Right atrium auricular region (tissue), 2 donors: ENCODE measurements at places on chromosomes 16 and 17.
A peak's percentile ranks its signal among the peaks of the same experiment; 100 is the strongest.

DNA sequence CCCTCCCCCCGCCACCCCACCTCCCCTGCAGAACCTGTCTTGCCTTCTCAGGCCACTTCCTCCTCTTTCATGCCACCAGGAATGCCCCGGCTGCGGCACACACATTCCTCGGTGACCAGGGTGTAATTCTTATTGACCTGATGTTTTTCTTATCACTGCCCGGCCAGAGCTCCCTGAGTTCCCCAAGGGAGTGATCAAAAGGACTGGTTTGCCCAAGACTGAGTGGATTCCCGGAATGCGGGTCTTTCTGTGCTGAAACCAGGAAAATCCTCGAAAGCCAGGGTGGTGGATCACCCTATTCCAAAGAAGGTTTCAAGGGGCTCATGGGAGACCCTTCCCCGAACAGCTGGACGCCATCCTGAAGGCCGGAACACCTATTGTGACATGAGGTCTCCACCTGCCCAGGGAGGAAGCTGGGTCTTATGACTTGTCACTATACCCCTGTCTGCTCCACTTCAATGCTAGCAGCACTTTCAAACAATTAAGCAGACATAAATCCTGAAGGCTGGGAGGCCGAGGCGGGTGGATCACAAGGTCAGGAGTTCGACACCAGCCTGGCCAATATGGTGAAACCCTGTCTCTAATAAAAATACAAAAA is 53.0 kb upstream of the RPL38 start:
- no peaks in the 10 kb centered on the region for H3K4me1 ChIP-seq
- H3K27me3 ChIP-seq = no peaks in the 10 kb centered on the region
- no peak for DNase-seq
- no peak overlapping the region for H3K27ac ChIP-seq
- H3K36me3 ChIP-seq = no peaks in the 10 kb centered on the region
- no peak overlapping the region for H3K4me3 ChIP-seq

DNA sequence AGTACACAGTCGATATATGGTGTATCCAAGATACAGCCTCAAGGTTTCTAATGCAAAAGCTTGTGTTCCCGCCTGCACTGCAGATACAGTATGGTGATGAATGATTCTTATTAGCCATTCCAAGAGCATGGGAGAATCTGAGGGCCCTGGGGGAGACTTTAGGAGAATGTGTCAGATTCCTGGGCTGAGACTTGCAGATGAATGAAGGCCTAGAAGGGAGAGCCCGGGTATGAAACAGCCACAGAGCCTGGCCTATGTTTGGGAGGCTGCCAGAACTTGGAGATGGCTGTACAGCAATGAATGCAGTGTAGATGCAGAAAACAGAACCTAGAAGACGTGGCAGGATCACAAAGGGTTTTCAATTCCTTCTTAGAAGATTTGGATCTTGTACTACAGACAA is 510.7 kb downstream of the HAPSTR1 start:
- no peak overlapping the region for H3K4me3 ChIP-seq
- DNase-seq = no peak
- H3K4me1 ChIP-seq = no peaks in the 10 kb centered on the region
- H3K36me3 ChIP-seq = no peaks in the 10 kb centered on the region
- H3K27ac ChIP-seq = no peak overlapping the region

GRCh38 chr17:40312131-40312731 is 3.3 kb downstream of the RARA start:
- peaks cover 100% of the 10 kb centered on the region for H3K4me1 ChIP-seq
- H3K36me3 ChIP-seq = no peaks in the 10 kb centered on the region
- no peaks in the 10 kb centered on the region for H3K27me3 ChIP-seq
- no peak for DNase-seq
- H3K27ac ChIP-seq = peak overlapping the region; percentile 98

- DNase-seq = no peak
- H3K27ac ChIP-seq = no peak overlapping the region
- H3K36me3 ChIP-seq = no peaks in the 10 kb centered on the region
- no peak overlapping the region for H3K4me3 ChIP-seq
Observed at GRCh38 chr17:67015001-67015400, 29.4 kb upstream of the CACNG1 start.

- no peaks in the 10 kb centered on the region for H3K4me1 ChIP-seq
- no peak overlapping the region for H3K4me3 ChIP-seq
- H3K27me3 ChIP-seq = no peaks in the 10 kb centered on the region
- no peak overlapping the region for H3K27ac ChIP-seq
- DNase-seq = no peak
- no peaks in the 10 kb centered on the region for H3K36me3 ChIP-seq
Observed at GRCh38 chr17:55549140-55549539, 37.9 kb upstream of the SMIM36 start.

DNA sequence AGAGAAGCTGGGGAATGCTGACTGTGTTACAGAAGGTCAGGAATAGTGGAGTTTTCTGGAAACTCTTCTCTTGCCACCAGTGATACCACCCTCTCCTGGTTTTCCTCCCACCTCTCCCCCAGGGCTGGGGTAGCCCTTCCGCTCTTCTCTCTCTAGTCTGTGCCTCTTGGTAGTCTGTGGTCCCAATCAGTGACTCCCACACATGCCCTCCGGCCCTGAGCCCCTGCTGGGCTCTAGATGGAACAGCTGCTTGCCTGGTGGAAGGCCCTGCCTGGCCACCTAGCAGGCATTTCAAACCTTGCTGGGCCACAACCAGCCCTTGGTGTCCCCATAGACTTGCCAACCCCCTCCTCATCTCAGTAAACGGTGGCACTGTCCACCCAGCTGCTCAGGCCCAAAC is 15.2 kb upstream of the MTSS2 start:
- no peak for DNase-seq
- H3K27me3 ChIP-seq = no peaks in the 10 kb centered on the region
- peaks cover 82% of the 10 kb centered on the region for H3K4me1 ChIP-seq
- H3K4me3 ChIP-seq = no peak overlapping the region
- peak overlapping the region; percentile 85 for H3K27ac ChIP-seq

DNA sequence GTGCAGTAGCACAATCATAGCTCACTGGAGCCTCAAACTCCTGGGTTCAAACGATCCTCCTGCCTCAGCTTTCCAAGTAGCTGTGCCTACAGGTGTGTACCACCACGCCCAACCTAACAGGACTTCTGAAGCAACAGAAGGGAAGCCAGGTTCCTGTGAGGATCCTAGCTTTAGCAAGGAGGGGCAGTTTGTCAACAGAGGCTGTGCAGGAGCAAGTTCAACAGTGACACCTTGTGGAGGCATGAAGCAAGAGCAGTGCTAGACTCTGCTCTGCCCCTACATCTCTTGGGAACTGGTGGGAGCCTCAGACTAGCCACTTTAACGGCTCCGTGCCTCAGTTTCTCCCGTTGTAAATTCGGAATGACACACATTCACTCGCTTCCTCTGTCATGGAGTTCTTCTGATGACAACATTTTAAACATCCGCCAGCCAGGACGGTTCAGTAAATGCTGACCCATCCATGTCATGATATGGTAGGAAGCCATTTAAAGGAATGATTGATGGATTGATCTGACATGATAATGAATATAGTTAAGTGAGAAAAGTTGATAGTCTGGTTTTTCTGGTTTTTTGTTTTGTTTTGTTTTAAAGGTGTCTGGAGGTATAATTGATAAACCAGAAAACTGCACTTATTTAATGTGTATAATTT is 218.7 kb downstream of the MRTFB start:
- H3K4me1 ChIP-seq = no peaks in the 10 kb centered on the region
- H3K36me3 ChIP-seq = no peaks in the 10 kb centered on the region
- no peak overlapping the region for H3K4me3 ChIP-seq
- DNase-seq = peak; percentile 16

DNA sequence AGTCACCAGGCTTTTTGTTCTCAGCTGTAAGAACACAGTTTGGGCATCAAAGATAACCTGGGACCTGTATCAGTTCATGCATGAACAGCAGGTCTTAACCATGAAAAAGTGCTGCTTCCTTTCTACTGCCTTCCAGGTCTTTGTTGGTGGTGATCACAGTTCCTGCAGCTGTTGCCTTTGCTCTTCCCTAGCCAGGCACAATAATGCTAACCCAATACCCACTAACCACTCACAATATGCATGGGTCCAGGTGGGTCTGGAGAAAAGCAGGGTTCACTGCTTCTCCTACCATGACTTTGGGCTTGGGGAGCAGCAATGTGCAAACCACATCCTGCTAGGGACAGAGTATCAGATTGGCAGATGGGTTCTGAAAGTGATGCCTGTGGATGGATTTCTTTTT is 396.9 kb downstream of the UTP18 start:
- no peak overlapping the region for H3K27ac ChIP-seq
- DNase-seq = no peak
- no peaks in the 10 kb centered on the region for H3K27me3 ChIP-seq
- no peak overlapping the region for H3K4me3 ChIP-seq
- H3K36me3 ChIP-seq = no peaks in the 10 kb centered on the region
- H3K4me1 ChIP-seq = no peaks in the 10 kb centered on the region

DNA sequence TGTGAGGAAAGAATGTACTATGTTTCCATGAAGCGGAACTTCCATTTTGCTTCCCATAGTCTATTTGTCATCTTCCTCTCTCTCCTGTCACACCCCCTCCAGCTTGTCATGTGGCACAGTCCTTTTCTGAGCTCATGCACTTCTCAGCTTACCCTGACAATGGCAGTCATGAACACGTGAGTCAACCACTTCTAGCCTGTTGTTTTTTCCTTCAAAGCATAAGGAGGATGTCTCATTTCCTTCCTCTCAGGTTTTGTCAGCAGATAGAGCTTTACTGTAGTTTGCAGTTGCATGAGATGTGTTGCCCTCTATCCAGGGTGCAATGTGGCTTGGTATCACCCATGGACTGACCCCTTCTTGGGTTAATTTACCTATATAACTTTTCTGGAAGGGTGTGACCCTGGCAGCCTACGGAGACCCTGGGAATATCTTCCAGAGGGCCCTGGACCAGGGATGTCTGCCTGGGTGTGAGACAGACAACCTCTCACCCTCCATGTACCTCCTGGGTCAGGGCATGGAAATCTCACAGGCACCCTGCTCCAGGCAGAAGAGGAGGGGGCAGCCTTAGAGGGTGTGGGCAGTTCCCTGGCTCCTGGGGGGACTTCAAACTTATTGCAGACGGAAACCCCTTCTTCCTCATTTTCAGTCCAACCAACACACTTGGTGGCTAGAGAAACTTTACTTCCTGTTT is 4.0 kb upstream of the ZNF267 start:
- H3K4me1 ChIP-seq = peaks cover 13% of the 10 kb centered on the region
- no peak overlapping the region for H3K4me3 ChIP-seq

DNA sequence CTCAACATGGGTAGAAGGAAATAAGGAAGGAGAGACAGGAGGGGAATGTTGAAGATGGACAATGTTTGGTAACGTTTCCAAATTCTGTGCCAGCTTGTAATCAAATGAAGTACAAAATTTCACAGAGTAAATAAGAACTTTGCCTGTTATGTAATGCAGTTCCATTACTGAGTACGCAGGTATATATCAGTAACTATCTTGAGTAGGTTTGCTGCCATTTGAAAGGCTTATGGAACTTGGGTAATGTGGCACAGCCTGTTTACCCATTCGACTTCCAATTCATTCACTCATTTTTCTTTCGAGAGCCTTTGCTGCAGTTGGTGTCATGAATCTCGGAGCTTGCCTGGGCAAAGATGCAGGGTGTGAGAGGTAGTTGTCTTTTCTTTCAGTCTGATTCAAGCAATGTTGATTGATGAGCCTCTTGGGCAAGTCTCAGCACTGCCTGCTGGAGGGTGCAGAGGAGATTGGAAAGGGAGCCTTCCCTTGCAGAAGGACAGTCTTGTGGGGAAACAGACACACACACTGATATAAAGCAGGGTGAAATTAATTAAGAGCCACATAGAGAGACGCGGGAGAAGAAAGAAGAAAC is 53.4 kb downstream of the ZNF18 start:
- H3K4me3 ChIP-seq = no peak overlapping the region
- H3K36me3 ChIP-seq = no peaks in the 10 kb centered on the region
- no peak for DNase-seq
- no peaks in the 10 kb centered on the region for H3K4me1 ChIP-seq
- no peaks in the 10 kb centered on the region for H3K27me3 ChIP-seq

DNA sequence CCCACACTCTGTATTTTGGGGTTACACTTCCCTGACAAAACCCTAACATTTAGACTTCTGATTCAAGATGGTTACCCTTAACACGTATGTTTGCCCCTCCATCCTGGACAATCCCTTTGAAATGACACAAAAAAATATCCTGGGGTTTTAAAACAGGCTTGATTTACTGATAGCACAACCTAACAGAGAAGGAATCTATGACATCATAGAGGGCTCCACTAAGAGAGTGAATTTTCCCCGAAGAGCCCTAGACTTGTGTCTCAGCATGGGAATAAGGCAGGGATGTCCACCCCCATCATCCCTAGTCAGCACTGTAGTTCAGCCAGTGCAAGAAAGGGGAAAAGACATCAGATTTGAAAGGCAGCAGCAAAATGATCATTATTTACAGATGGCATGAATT is 15.8 kb upstream of the SRCIN1 start:
- no peaks in the 10 kb centered on the region for H3K4me1 ChIP-seq
- DNase-seq = no peak
- H3K27me3 ChIP-seq = no peaks in the 10 kb centered on the region
- no peaks in the 10 kb centered on the region for H3K36me3 ChIP-seq
- no peak overlapping the region for H3K27ac ChIP-seq

GRCh38 chr16:9351841-9352434 is 260.5 kb downstream of the HAPSTR1 start:
- H3K4me3 ChIP-seq = no peak overlapping the region
- no peak overlapping the region for H3K27ac ChIP-seq
- H3K36me3 ChIP-seq = no peaks in the 10 kb centered on the region
- no peak for DNase-seq

- no peak overlapping the region for H3K4me3 ChIP-seq
- peak overlapping the region; percentile 86 for H3K27ac ChIP-seq
- H3K4me1 ChIP-seq = no peaks in the 10 kb centered on the region
Observed at GRCh38 chr17:76404256-76404655, 19.8 kb downstream of the SPHK1 start.

DNA sequence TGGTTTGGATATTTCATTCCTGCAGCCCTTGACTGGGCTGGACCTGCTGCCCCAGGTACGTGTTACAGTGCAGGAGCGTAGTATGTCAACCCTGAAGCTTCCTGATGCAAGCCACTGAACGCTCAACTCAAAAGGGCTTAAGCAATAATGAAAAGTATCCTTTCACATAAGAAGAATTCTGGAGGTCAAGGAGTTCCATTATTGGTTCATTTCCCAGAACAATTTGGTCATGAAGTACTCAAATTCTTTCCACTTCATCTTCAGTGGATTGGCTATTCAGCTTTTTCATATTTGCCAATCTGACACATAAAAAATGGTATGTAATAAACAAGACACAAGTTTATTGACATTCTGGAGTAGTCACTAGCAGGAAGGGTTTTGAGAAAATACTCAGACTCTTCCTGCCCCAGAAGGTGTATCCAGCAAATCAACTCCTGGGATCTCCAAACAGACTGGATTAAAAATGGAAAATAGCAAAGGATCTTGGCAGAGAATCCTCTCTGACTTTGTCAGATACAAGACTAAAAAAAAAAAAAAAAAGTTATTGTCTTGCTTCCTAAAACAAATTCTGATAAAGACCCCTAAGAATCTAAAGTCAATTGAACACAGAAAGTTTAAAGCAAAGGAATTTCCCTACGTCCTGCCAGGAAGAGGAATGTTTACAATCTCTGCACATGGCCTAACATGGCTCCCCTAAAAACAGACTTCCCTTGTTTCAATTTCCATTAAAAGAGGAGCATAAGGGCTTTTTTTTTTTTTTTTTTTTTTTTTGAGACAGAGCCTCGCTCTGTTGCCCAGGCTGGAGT is 37.5 kb upstream of the WSB1 start:
- H3K27me3 ChIP-seq = no peaks in the 10 kb centered on the region
- DNase-seq = no peak
- H3K4me3 ChIP-seq = no peak overlapping the region
- no peaks in the 10 kb centered on the region for H3K36me3 ChIP-seq
- H3K27ac ChIP-seq = peak overlapping the region; percentile 55
